ENCODE measurements at places on chromosomes 2 and 18.
A peak's percentile ranks its signal among the peaks of the same experiment; 100 is the strongest.

DNA sequence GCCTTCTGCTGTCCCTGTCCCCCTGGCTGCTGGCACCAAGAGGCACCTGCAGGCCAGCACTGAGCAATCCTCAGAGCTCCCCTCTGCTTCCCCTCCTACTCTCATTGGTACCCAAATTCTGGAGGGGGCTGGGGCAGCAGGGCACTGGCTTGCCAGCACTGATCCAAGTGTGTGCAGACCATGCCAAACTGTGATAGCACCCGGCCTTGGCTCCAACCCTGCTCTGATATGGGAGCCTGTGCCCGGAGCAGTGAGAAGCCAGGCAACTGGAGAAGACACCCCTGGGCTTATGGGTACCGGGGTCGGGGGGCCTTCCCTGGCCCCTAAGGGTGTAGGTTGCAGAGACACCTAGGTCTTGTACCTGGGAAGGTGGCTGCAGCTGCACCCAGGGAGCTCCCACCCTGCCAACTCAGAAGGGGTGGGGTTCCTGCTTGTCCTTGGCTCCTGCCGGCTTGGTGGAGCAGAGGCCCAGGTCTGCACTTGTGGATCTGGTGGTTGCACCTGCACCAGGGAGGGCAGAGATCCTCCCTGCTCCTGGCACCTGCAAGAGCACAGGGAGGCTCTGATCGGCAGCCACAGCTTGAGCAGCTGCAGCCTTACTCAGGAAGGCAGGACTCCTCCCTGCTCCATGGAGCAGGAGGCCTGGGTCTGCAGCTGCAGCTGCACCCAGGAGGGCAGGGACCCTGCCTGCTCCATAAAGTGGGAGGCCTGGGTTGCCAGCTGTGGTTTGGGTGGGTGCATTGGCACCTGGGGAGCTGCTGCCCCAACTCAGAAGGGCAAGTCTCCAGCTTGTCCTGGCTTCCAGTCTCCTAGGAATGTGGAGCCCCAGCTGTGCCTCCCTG, 96.3 kb downstream of the BCL2L11 start:
- no peak for DNase-seq

GRCh38 chr2:207926133-207926988, 99.0 kb downstream of the PLEKHM3 start:
- peak; percentile 37 for DNase-seq

- DNase-seq = no peak
Measured at GRCh38 chr2:15751477-15751876, 159.8 kb downstream of the DDX1 start.

DNA sequence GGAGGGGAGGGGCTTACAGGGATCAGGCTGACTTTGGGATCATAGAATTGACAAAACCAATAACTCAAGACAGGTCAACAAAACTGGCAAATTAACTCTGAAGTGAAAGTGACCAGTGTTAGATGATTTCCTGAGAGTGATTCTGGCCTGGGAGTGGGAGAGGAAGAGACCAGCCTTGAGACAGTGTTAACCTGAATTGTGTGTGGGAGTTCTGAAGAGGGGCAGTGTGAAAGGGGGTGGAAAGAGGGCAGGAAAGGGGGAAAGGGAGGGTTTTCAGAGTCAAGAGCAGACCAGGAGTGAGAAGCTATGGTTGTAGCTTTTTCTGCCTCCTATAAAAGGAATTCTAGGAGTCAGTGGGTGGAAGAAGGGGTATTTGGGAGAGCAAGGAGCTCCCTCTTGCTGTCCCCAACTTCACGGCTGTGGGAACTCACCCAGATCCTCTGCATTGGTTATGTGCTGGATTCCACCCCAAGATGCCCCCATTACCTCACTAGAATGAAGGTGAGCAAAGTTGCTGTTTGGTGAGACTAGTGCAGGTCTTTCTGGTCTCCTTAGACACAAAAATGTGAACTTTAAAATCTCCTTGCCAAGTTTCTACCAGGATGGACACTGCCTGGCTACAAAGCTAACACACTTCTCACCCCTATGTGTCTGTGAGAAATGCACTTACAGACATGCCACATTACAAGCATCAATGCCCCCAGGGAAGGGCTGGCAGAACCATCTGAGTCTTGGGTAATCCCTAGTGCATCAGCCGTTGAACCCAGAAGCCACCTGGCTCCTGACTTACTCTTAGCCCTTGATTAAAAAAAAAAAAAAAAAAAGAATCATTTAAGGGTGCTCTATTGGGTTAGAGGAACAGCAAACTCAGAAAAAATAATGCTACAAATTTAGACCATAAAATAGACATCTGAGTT, 61.6 kb downstream of the BMP10 start:
- DNase-seq = no peak

DNA sequence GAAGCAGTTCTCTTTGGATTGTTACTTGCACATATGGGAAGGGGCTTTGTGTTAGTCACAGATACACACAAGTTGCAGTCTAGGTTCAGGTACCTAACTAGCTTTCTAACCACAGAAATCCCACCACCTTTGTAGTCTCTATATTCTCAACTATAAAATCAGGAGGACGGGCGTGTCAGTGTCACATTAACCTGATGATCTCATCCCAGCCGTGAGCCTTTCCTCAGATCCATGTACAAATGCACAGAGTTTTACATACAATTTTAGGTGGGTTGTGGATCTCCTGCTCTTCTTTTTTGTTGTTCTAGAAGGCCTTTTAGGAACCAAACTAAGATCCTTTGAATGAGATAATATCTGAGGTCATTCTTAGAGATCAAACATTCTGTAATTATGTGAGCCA, 94.0 kb downstream of the ZNF532 start:
- no peak for DNase-seq
